ENCODE measurements at places on chromosomes 4 and X. TPM values are rescaled to one million over a fixed set of nuclear protein-coding genes. Genes with fewer than 3 reads are reported as not detected.
A peak's percentile ranks its signal among the peaks of the same experiment; 100 is the strongest.

DNA sequence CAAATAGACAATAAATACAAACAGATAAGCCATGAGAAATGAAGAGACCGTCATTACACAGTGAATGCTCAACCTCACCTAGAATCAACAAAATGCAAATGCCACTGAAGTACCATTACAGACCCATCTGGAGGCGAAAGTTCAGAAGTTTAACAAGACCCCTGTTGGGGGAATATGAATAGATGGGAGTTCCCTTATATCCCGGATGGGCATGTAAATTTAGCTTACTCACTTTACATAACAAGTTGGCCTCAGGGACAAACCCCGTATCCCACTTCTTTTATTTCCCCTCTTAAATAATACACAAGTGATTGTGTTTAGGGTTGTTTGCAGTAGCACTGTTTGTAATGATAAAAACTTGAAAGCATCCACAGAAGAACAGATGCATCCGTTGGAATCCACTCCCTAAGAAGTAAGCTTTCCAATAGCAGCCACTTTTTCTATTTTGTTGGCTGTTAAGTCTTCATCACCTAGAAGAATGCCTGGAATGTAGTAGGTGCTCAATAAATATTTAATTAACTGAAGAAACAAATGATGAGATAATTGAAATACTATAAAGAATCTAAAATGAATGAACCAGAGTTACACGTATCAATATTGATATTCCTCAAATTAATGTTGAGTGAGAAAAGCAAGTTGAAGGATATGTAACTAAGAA, 1076.3 kb upstream of the TENM3 start:
- H3K4me3 ChIP-seq: no peak overlapping the region
- no peaks in the 10 kb centered on the region for H3K27me3 ChIP-seq
- H3K27ac ChIP-seq: no peak overlapping the region
- H3K36me3 ChIP-seq: no peaks in the 10 kb centered on the region
- DNase-seq: no peak

DNA sequence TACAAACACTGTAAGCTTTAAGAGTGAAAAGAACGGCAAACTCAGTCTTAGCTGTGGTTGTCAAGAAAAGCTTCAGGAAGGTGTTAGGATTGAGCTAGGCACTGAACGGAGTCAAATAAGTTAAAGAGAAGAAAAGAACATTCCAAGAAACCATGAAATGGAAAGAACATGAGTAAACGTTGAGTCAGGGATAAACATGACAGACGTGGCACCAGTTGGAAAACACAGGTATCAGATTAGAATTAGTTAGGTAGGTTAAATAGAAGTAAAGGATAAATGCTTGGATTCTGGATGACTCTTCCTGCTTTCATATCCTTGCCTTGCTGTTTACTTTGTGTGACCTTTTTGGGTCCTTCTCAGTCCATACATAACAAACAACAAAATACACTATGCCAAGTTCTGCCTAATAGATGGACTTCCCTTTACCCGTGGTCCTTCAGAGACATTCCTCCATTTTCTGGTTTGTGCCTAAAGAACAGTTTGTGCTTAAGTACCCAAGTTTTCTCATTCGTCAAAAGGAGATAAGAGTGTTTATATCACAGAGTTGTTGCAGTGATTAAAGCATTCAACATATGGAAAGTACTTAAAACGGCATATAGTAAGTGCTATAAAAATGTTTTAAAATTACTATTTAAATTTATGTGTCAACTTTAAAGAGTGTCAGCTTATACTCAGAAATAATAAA, 446.9 kb downstream of the TMA16 start:
- H3K27me3 ChIP-seq: no peaks in the 10 kb centered on the region
- H3K4me1 ChIP-seq: no peaks in the 10 kb centered on the region
- no peaks in the 10 kb centered on the region for H3K36me3 ChIP-seq
- H3K4me3 ChIP-seq: no peak overlapping the region
- no peak for DNase-seq

- H3K4me3 ChIP-seq: no peak overlapping the region
- no peaks in the 10 kb centered on the region for H3K27me3 ChIP-seq
- no peak for DNase-seq
- H3K4me1 ChIP-seq: no peaks in the 10 kb centered on the region
Measured at GRCh38 chrX:26918631-26919030, 544.5 kb downstream of the PPP4R3C start.

DNA sequence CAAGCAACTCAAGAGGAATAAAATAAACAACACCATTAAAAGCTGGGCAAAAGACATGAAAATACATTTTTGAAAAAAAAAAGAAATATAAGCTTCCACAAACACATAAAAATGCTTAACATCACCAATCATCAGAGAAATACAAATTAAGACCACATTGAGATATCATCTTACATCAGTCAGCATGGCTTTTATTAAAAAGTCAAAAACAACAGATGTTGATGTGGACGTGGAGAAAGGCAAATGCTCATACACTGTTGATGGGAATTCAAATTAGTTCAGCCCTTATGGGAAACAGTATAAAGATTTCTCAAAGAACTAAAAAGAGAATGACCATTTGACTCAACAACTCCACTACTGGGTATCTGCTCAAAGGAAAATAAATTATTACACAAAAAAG, 59.6 kb downstream of the STK32B start:
- H3K4me3 ChIP-seq: no peak overlapping the region
- no peaks in the 10 kb centered on the region for H3K27me3 ChIP-seq
- no peak for DNase-seq
- H3K4me1 ChIP-seq: no peaks in the 10 kb centered on the region
- H3K27ac ChIP-seq: no peak overlapping the region

DNA sequence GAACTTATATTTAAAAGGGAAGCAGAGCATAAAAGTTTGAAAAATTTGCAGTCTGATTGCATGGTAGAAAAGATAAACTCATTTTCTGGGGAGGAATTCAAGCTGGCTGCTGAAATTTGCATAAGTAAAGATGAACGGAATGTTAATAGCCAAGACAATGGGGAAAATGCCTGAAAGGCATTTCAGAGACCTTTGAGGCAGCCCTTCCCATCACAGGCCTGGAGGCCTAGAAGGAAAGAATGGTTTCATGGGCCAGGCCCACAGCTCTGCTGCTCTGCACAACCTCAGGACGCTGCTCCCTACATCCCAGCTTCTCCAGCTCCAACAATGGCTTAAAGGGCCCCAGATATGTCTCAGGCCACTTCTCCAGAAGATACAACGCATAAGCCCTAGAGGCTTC, 46.9 kb upstream of the INPP4B start:
- H3K27me3 ChIP-seq: no peaks in the 10 kb centered on the region
- DNase-seq: no peak
- no peaks in the 10 kb centered on the region for H3K4me1 ChIP-seq
- H3K4me3 ChIP-seq: no peak overlapping the region
- no peaks in the 10 kb centered on the region for H3K36me3 ChIP-seq

GRCh38 chrX:72624194-72624593, 51.6 kb upstream of the HDAC8 start:
- H3K27me3 ChIP-seq: no peaks in the 10 kb centered on the region
- no peaks in the 10 kb centered on the region for H3K36me3 ChIP-seq
- no peaks in the 10 kb centered on the region for H3K4me1 ChIP-seq
- no peak for DNase-seq
- no peak overlapping the region for H3K4me3 ChIP-seq

DNA sequence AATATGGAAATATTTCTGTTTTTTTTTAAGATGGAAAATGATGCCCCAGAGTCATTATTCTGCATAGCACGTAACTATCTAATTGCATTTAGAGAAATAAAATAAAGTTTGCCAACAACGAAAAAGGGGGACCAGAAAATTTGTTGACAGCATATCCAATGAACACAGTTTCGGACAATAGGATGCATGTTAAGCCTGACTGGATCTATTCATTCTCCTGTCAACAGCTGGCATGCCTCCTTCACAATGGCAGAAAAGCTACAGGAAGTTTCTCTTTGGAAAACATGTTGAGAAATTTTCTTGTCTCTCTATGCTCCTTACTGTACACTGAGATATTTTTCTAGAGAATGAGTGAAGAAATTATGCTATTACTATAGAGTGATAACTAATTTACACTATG, 262.5 kb downstream of the GRID2 start:
- no peak overlapping the region for H3K27ac ChIP-seq
- no peaks in the 10 kb centered on the region for H3K4me1 ChIP-seq
- H3K36me3 ChIP-seq: no peaks in the 10 kb centered on the region

DNA sequence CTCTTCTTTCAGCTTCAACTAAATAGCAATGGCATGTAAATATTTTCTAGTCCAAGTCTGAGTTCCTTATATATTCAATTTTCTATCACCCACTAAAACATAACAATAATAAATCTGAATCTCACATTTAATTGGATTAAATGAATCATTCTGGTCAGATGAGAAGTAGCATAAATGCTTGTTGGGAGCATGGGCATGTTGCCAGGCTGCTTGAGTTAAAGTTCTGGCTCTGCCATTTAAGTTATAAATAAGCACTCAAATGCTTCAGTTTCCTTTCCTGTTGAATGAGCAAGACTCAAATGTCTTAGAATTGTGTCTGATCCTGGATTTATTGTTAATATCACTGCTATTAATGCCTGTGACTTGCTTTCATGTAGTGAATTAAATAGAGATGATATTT, 496.3 kb downstream of the STPG2 start:
- DNase-seq: peak; percentile 23
- H3K36me3 ChIP-seq: no peaks in the 10 kb centered on the region
- no peaks in the 10 kb centered on the region for H3K4me1 ChIP-seq

- peaks cover 35% of the 10 kb centered on the region for H3K4me1 ChIP-seq
- no peak overlapping the region for H3K27ac ChIP-seq
- peak; percentile 62 for DNase-seq
- H3K27me3 ChIP-seq: no peaks in the 10 kb centered on the region
- H3K4me3 ChIP-seq: no peak overlapping the region
Measured at GRCh38 chrX:129762448-129762847, 17.3 kb upstream of the SASH3 start.

GRCh38 chrX:136778020-136778419, 2.7 kb downstream of the ARHGEF6 start:
- peak overlapping the region; percentile 89 for H3K27ac ChIP-seq
- no peaks in the 10 kb centered on the region for H3K27me3 ChIP-seq
- no peak overlapping the region for H3K4me3 ChIP-seq
- H3K4me1 ChIP-seq: peaks cover 7% of the 10 kb centered on the region

GRCh38 chr4:38677441-38677840, 13.4 kb downstream of the KLF3 start:
- peaks cover 10% of the 10 kb centered on the region for H3K36me3 ChIP-seq
- H3K4me1 ChIP-seq: peaks cover 96% of the 10 kb centered on the region
- no peak for DNase-seq
- H3K27me3 ChIP-seq: no peaks in the 10 kb centered on the region
- H3K4me3 ChIP-seq: no peak overlapping the region
- H3K27ac ChIP-seq: peak overlapping the region; percentile 15

- no peaks in the 10 kb centered on the region for H3K27me3 ChIP-seq
- no peak for DNase-seq
- no peak overlapping the region for H3K4me3 ChIP-seq
- H3K27ac ChIP-seq: no peak overlapping the region
Measured at GRCh38 chr4:38717604-38718003, 53.6 kb downstream of the KLF3 start.

DNA sequence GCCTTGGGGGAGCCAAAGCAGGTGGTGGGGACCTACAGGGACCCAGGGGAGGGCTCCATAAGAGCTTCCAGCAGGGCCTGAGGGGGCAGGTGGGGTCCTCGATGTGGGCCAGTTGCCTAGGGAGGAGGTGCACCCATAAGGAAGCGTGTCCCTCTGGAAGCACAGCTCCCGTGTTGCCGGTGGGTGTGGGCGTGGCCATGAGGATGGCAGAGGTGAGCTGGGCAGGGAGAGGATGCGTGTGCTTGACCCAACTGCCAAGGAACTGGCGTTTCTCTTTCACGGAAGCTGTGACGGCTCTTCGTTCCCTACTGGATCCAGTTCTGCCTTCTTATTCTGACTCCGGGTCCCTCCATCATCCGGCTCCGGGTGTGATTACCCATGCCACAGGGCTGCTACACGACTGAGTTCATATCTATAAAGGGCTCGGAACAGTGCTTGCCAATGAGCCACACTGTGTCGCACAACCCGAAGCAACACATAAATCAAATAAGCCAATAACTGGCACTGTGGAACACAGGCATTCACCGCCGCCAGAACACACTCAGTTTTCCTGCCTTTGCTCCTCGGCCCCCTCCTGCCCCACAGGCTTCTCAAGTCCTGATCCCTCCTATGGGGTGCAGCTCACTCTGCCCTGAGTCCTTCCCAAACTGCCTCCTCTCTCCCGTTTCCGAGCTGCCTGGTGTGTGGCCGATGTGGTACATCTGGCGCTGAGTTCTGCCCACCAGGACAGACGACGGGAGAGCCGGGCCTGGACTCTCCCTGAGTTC, 35.5 kb downstream of the RNF212 start:
- no peaks in the 10 kb centered on the region for H3K36me3 ChIP-seq
- H3K27ac ChIP-seq: no peak overlapping the region
- H3K27me3 ChIP-seq: peaks cover 38% of the 10 kb centered on the region
- H3K4me1 ChIP-seq: no peaks in the 10 kb centered on the region
- no peak overlapping the region for H3K4me3 ChIP-seq

DNA sequence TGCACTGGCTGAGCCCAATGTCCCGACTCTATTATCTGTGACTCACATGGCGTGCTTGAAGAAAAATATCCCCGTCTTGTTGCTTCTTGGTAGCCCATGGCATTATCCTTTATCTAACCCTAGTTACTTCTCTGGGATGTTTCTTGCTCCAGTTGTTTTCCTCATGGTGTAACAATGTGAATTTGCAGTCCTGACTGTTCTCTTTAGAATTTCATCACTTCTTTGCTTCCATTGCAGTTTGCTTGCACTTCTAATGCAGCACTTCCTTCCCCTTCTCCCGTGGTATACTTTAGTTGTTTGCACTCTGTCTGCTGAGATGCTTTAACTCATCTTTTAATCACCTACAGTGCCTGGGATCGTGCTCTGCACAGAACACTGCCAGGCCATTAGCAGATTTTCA, 126.9 kb downstream of the MAML3 start:
- no peaks in the 10 kb centered on the region for H3K36me3 ChIP-seq
- H3K4me3 ChIP-seq: no peak overlapping the region
- H3K4me1 ChIP-seq: no peaks in the 10 kb centered on the region
- no peak for DNase-seq

GRCh38 chr4:60344908-60345307, 855.2 kb upstream of the ADGRL3 start:
- H3K27ac ChIP-seq: no peak overlapping the region
- H3K4me1 ChIP-seq: no peaks in the 10 kb centered on the region
- H3K36me3 ChIP-seq: no peaks in the 10 kb centered on the region
- no peak overlapping the region for H3K4me3 ChIP-seq
- no peaks in the 10 kb centered on the region for H3K27me3 ChIP-seq

- H3K27me3 ChIP-seq: peaks cover 4% of the 10 kb centered on the region
- no peak overlapping the region for H3K4me3 ChIP-seq
- DNase-seq: no peak
- no peaks in the 10 kb centered on the region for H3K36me3 ChIP-seq
- peaks cover 5% of the 10 kb centered on the region for H3K4me1 ChIP-seq
Measured at GRCh38 chrX:129954804-129955203, 27.6 kb upstream of the BCORL1 start.

GRCh38 chrX:43953218-43953617, 20.0 kb downstream of the NDP start:
- no peak for DNase-seq
- H3K4me3 ChIP-seq: no peak overlapping the region
- H3K27ac ChIP-seq: no peak overlapping the region
- H3K36me3 ChIP-seq: no peaks in the 10 kb centered on the region

The WNK3 gene
- polyA plus RNA-seq: 0.10 TPM

The DDX60 gene
- 7.5 TPM for polyA plus RNA-seq

The MAML3 gene
- 0.63 TPM for polyA plus RNA-seq

The TASL gene
- polyA plus RNA-seq: 6.5 TPM

The IGSF1 gene
- not detected for polyA plus RNA-seq

The SFRP2 gene
- 0.86 TPM for polyA plus RNA-seq

The SHROOM3 gene
- 0.37 TPM for polyA plus RNA-seq

The NRK gene
- 0.02 TPM for polyA plus RNA-seq

Measured in spleen (tissue), 13 donors.